ENCODE measurements at places on chromosomes 2 and 18. TPM values are rescaled to one million over a fixed set of nuclear protein-coding genes. Genes with fewer than 3 reads are reported as not detected.

LBX2 gene
- 0.38 TPM for total RNA-seq

GRCh38 chr18:14964002-14964401 is 216.0 kb downstream of the ANKRD30B start:
- no peak for DNase-seq

RAX gene
- total RNA-seq, result not detected

- DNase-seq, result peak; percentile 67
These were observed 378 bp upstream of the IAH1 start for GRCh38 chr2:9473985-9474360.

DNA sequence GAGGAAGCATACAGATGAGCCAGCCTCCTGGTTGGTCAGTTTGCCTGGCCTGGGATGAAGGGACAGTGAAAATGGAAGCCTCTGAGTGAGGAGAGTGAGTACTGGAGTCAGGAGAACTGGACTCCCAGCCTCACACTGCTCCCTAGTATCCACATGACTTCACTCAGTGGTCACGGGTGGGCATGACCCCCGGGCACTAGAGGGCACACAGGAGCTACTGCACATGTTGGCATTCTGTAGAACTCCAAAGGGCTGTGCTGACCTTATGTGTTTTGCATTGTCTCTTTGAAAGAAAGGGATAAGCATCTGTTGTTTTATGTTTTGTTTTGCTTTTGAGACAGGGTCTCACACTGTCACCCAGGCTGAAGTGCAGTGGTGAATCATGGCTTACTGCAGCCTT is 23.7 kb downstream of the NCAPH start:
- peak; percentile 18 for DNase-seq

KIF1A gene
- total RNA-seq, result 1.6 TPM

DNA sequence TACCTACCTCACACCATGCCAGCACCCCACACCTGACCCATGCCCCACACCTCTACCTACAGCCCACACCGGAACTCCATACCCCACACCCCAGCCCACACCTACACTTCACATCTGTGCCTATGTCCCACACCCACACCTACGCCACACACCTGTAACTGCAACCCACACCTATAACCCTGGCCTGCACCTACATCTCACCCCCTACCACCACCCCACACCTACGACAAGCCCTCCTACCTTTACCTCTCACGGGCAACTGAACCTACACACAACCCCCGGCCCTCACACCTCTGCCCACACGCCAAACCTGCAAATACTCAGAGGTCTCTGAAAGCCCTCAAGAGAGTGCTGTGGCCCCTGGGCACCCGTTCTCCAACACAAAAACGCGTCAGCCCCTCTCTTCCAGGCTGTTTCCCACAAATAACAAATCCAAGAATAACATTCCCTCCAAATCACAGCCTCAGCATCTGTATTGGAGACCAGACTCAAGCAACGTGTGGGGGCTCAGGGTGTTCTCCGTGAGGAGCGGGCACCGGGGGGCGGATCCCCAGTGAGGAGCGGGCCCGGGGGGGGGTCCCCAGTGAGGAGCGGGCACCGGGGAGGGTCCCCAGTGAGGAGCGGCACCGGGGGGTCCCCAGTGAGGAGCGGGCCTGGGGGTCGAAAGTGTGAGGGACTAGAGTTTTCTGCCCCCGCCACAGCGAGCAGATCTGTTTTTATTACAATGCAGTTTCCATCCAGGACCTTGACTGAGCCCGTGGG is 33.4 kb downstream of the SLC66A2 start:
- no peak for DNase-seq

DNA sequence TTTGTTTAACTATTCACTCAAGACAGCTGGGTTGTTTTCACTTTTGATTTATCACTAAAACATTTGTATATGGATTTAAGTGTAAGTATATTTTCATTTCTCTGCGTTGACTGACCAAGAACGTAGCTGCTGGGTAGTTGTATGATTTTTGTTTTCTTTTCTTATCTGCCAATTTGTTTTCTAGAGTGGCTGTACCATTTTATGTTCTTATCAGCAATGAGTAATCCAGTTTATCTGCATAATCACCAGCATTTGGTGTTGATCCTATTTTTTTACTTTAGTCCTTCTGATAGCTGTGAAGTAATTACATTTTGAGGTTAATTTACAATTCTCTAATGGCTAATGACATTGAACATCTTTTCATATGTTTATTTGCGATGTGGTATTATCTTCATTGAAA is 1178.4 kb upstream of the TMEFF2 start:
- DNase-seq, result no peak

DNA sequence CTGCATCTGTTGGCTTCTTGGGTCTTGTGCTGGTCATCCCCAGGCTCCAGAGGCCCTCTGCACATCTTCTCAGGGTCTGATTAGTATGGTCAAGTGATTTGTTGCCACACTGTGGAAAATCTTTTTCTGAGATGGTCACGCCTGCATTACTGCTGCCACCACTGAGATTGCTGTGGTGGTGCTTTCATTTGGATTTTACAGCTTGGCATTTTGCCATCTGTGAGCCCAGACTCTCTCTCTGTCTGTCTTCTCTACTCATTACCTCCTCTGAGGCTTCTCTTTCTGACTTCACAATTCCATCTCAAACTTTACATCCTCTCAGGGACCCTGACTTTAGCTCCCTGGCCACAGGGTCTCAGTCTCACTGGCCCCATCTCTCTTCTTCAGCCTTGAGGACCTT is 154.6 kb downstream of the LRRTM1 start:
- DNase-seq, result no peak

DNA sequence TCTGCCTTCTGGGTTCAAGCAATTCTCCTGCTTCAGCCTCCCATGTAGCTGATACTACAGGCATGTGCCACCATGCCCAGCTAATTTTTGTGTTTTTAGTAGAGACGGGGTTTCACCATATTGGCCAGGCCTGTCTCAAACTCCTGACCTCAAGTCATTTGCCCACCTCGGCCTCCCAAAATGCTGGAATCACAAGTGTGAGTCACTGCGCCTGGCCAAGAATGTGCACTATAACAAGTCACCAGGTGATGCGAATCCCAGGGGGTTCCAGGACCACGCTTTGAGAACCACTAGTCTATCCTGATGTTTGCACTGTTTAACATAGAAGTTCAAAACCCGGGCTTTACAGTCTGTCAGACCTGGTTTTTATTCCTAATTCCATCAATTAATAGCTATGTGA is 144.8 kb downstream of the SUCLG1 start:
- no peak for DNase-seq

CD8B2 gene
- 3.6 TPM for total RNA-seq

UGT1A6 gene
- not detected for total RNA-seq

DNA sequence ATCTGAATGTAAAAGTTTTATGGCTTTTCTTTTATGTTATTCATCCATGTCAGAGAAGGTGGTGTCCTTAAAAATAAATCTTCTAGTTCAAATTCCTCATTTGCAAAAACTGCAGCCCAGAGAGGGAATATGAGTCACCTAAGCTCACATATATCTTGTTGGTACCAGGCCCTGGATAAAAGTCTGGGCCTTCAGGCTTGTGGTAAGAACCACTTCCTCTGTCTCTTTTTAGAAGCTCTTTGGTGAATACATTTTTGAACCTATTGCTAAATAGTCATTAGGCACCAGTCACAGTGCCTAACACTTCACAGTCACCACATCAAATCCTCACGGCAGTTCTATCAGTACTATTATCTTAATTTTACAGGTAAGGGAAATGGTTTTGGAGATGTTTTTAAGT is 199.2 kb downstream of the KCNS3 start:
- no peak for DNase-seq

GRCh38 chr2:169221745-169222369 is 140.5 kb downstream of the LRP2 start:
- no peak for DNase-seq

- no peak for DNase-seq
These were observed 20.1 kb upstream of the MGAT5 start for GRCh38 chr2:134233728-134234136.

GRCh38 chr2:206080927-206081326 is 5.0 kb downstream of the INO80D start:
- no peak for DNase-seq
